Glutamatergic neuron (in vitro differentiated cells): ENCODE measurements at places on chromosomes 2 and 18.

DNA sequence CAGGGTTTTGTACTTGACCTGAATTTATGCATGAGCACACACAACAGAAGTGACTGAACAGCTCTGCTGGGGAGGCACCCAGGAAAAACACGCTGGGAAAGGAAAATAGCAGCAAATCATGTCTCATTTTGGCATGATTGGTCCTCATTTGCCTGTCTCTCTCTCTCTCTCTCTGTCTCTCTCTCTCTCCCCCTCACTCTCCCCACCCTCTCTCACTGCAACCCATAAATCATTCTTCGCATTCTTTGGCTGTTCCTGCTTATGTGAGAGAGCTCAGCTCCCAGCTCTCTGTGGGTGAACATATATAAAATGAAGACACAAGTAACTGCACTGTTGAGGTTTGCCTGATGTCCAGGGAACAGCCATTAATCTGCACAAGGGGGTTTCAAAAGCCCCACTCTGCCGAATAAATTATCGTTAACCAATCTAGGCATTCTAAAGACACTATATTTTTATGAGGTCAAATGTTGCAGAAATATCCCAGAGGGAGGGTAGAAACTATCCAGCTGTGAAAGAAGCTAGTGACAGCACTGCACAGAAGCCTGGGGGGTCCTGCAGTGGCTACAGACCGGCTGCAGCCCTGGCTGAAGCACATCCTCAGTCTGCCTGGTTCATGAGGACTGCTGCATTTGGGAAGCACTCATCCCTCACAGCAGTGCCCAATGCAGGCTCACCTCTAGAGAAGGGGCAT is 260.3 kb downstream of the AFF3 start:
- peak; percentile 45 for DNase-seq

GRCh38 chr18:23838801-23839366 is 149.6 kb downstream of the LAMA3 start:
- DNase-seq = no peak

DNA sequence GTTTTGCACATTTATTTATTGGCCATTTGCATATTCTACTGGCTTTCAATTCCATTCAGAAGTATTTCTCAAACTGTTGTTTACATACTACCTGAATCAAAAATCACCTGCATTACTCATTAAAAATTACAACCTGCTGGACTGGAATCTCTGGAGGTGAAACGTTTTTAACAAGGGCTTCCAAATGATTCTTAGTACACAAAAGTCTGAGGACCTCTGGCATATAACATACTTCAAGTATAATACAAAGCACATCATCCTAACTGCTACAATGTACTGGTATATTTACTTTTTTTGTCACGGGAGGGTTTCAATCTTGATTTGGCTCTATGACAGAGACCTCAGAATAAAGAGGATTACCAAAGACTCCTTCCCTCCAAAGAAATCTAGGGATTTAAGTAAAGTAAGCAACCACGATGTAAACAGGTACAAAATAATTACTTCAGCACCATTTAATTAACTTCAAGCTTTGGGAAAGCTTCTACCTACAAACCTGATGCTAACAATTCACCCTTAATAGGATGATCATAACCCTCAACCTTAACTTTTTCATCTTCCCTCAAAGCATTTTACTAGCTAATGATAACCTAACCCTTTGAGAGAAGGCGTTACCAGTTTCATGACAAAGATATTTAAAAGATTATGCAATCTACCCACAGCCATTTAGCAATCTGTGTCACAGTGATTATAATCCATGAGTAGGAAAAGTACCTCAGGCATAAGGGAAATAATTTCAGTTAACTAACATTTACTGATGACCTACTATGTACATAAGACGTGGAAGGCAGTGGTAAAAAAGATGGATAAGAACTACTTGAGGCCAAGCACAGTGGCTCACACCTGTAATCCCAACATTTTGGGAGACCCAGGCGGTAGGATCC is 24.7 kb downstream of the ATAD2B start:
- no peak for DNase-seq

DNA sequence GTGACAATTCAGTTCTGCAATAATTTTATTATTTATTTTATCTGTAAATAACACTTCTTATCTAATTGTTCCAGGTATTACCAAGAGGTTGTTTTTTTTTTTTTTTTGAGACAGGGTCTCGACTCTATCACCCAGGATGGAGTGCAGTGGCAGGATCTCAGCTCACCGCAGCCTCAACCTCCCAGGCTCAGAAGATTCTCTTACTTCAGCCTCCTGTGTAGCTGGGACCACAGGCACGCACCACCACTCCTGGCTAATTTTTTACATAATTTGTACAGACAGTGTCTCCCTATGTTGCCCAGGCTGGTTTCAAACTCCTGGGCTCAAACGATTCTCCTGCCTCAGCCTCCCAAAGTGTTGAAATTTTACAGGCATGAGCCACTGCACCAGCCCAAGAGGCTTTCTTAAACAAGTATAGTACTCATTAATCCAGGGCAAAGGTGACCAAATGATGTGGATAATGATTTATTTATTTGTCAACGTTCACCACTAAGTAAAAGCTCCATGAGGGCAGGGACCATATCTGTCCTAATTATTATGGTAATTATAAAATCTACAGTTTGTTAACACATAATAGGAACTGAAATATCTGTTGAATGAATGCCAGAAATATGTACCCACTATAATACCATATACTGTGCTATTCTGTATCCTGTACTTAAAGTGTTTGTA is 12.0 kb downstream of the STK17B start:
- no peak for DNase-seq

GRCh38 chr2:237982039-237982725 is 15.4 kb downstream of the UBE2F start:
- no peak for DNase-seq

DNA sequence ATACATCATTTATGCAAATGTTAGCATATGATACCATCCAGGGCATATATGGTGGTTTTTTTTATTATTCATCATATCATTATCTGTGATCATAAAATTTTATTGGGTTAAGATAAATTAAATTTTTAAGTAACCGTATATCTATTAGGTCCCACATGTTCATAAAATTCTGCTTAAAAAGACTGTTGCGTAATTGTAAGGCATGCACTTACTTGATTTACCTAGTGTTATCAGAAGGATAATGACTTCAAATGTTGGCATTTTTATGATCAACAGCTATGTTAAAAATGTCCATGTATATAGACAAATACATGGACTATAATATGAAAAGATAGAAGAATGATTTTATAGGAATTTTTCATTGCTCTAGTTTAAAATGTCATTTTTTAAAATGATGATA is 1625.5 kb upstream of the CELF4 start:
- no peak for DNase-seq

GRCh38 chr2:9641641-9642040 is 10.8 kb upstream of the YWHAQ start:
- no peak for DNase-seq

- no peak for DNase-seq
These were observed 98.9 kb upstream of the ARL4C start for GRCh38 chr2:234595829-234596228.

GRCh38 chr2:26685989-26686839 is 6.3 kb upstream of the KCNK3 start:
- no peak for DNase-seq

DNA sequence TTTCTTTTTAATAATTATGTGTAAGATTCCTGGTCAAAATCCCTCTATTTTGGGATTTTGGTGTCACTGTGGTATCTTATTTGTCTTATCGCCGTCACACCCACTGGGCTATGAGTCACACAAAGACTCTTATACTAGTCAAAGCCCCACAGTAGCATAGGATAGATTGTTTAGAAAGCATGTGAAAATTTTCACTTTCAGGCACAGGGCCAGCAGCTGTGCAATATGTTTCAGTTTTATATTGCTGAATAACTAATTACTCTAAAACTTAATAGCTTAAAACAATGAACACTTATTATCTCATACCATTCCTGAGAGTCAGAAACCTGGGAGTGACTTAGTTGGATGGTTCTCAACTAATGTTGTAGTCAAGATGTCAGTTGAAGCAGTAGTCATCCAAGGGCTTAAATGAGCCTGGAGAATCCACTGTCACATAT is 24.0 kb downstream of the CFAP210 start:
- DNase-seq = no peak
